ENCODE measurements at places on chromosomes 13 and 19. TPM values are rescaled to one million over a fixed set of nuclear protein-coding genes. Genes with fewer than 3 reads are reported as not detected.

DNA sequence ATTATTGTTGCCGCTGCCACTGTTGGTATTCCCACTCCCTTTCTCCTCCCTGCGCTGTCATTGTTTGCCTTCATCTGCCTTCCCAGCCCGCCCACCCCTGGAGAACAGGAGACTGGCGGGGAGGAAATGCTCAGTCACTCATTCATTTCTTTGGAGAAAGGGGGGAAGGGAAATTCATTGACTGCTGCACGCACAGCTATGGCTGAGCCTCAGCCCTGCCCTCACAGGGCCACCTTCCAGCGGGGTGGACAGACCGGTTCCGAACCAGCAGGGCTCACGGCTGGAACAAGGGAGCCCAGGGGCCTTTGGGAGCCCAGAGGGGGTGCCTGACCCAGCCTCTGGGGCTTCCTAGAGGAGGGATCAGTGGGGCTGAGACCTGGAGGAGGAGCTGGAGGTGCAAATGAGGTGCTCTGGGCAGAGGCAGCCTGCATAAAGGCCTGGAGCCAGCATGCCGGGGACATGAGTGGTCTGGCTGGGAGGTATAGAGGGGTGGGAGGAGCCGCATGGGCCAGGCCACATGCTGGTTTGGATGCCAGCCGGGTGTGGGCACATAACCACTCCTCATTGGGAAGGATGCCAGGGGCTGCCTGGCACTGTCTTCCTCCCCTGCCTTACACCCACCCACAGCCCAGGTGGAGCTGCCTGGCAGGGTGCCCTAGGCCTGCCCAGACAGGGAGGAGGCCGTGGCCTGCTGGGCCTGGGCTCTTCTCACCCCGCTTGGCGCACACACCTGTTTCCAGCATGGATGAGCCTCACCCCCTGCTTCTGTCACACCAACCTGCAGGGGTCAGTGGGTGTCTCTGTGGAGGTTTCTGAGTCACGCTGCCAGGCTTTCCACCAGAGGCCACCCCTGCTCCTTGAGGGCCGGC is 26.8 kb downstream of the PPP5C start:
- no peak for DNase-seq

POU2F2 gene
- total RNA-seq: 1.7 TPM

GRCh38 chr19:11324079-11324661 is 15.3 kb downstream of the RAB3D start:
- no peak for DNase-seq

- no peak for DNase-seq
These were observed 150.1 kb downstream of the SHISA2 start for GRCh38 chr13:25901460-25902376.

- no peak for DNase-seq
These were observed 246.1 kb downstream of the NDFIP2 start for GRCh38 chr13:79727086-79727485.

CAMSAP3 gene
- total RNA-seq: 0.19 TPM

- DNase-seq: no peak
These were observed 1124.2 kb downstream of the SLITRK1 start for GRCh38 chr13:82758044-82758443.

NHLRC3 gene
- total RNA-seq: 9.3 TPM

- no peak for DNase-seq
These were observed 115.8 kb downstream of the CCNA1 start for GRCh38 chr13:36548129-36548528.

HSPB6 gene
- total RNA-seq: 64.4 TPM

ABHD13 gene
- 12.9 TPM for total RNA-seq

DNA sequence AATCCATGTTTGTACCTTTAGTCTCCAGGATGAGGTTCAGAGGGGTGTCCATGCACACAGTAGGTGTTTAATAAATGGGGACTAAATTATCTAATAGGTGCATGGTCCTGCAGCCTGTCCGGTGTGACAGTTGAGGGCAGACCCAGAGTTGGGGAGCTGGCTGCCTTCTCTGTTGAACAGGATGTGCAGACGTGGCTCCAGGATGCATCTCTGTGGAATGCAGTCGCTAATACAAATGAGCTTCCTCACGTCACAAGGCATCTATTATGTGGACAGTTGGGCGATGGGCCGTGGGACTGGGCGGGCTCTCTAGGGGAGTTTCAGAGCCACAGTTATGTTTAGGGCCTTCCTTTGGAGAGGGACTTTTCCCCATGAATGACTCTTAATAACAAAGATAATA is 71.0 kb downstream of the SIPA1L3 start:
- no peak for DNase-seq

DNA sequence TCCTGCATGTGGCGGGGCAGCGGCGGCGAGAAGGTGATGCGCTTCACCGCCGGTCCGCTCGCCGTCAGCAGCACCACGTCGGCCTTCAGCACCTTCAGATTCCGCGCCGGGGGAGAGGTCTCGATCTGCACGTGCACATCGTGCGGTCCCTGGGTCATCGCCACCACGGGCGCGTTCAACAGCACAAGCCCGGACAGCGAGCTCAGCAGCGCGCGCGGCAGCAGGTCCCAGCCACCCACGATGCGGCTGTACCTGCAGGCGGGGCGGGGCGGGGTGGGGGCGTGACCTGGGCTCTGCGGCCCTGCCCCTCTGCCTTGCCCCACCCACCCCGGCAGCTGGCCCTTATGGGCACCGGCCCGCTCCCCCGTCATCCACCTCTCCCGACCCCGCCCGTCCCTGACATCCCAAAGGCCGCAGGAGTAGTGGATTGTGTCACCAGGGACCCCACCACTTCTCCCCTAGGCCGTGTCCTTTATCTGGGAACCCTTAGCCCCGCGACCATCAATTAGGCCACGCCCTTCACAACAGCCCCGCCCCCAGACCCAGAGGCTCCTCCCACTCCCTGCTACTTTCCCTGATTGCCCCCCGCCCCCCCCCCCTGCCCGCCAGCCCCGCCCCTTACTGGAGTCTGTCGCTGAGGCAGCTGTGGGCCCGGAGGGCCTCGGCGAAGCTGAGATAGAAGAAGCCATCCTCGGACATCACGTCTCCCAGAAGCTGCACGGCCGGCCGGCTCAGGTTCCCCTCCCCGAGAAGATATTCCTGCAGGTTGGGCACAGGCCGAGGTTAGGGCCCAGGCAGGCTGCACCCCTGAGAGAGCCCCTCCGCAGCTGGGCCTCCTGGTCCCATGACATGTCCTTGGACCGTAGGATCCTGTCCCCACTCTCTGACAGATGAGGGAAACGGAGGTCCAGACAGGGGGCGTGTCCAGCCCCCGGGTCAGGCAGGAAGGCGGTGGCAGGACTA is 6.1 kb downstream of the IL4I1 start:
- DNase-seq: no peak

Data from esophagus muscularis mucosa (tissue), 4 donors.